ENCODE measurements at places on chromosomes 2 and 18.

- DNase-seq: no peak
Observed at GRCh38 chr2:173692068-173692467, 273.1 kb downstream of the SP3 start.

- peak; percentile 14 for DNase-seq
Observed at GRCh38 chr2:227414846-227415245, 27.1 kb upstream of the SCYGR1 start.

DNA sequence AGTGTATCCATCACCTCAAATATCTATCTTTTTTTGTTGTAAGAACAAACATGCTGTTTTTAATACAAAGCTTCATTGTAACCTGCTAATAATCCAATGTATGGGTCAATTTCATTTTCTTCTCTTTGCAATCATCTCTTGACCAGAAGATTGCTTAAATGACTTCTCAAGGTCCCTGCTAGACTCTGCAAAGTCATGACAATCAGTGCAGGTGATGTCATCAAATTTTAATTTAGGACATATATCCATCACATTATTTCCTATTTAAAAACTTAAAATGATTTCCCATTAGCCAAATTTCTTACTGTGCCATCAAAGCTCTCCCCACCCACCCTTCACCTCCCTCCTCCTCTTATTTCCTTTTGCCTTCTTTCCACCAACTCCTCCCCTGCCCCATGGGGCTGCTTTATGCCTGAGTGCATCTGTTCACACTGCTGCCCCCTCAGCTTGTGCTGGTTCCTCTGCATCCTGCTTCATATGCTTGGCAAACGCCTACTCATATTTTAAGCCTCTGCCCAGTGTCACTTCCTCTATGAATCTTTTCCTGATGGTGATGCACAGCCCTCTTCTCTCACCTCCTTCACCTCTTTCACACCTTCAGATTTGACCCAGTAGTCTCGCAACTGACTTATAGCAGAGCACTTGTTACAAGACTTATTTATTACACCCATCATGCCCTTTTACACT, 20.3 kb downstream of the PLEK start:
- DNase-seq: no peak

DNA sequence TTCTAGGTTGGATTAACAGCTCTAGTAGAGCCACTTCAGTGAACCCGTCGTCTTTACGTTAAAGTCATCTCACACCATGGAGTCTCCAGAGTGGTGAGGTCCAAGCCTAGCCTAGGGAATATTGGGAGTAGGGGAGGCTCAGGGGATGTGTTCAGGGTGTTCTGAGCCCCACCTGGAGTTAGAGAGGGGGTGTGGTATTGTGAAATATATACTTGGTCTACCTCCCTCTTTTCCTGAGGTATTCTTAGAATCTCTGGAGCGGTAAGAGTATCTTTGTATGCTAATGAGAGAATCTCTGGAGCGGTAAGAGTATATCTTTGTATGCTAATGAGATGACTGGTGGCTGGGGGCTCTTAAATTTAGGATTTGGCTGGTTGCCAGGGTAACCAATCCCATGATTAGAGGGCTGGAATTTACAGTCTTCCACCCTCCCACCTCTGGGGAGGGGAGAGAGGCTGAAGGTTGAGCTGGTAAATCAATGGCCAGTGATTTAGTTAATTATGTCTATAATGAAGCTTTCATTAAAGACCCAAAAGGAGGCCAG, 69.5 kb downstream of the INPP4A start:
- no peak for DNase-seq

GRCh38 chr2:1925516-1925915, 181.2 kb upstream of the PXDN start:
- no peak for DNase-seq

- no peak for DNase-seq
Observed at GRCh38 chr2:15200581-15200980, 360.6 kb downstream of the NBAS start.

DNA sequence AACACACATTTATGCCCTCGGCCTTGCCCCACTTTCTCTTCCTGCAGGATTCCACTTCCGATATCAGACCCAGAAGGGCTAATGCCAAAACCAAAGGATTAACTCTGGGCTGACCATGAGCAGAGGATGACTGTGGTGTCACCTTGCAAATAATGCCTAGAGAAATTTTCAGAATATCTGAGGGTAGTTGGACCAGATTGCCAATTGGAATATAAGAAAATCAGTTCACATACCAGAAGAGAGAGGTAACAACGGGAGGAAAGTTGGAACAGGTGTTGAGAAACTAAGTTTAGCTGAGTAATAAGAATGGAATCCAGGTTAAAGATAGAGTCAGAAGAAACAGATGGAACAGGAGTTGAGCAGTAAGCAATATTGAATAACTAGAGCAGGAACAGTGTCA, 232.7 kb upstream of the UBE2E3 start:
- DNase-seq: peak; percentile 9

DNA sequence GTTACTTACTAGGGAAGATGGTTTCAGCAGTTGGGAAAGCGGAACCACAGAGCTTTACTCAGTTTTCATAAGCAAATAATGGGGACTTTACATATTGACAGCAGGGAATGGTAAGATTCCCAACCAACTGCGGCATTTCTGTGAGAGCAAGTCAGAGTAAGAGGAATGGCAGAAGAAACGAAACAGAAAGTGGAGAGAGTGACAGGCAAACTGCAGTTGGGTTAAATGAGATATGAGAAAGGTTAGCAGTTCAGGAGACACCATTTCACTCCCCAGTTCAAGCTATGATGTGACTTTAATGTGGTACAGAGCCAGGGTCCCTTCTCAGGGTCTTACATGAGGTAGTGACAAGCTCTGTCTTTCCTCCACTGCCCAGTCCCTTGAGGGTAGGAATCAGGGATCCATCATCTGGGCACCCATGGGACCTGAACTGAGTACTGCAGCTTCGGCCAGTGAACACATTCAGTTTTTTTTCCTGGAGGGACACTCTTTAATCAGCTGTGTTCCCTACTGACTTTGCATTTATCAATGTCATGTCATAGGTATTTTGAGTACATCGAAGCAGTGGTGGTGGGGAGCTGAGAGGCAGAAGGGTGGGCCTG, 33.0 kb upstream of the GREB1 start:
- DNase-seq: no peak

GRCh38 chr18:46253498-46253897, 149.3 kb downstream of the HAUS1 start:
- peak; percentile 42 for DNase-seq

- peak; percentile 13 for DNase-seq
Observed at GRCh38 chr2:73053316-73054114, 18.0 kb downstream of the SFXN5 start.

GRCh38 chr2:72947952-72948830, 30.9 kb downstream of the EMX1 start:
- DNase-seq: no peak

- DNase-seq: peak; percentile 88
Observed at GRCh38 chr18:52334896-52335295, 5.1 kb upstream of the DCC start.

GRCh38 chr2:133654949-133655348, 86.7 kb upstream of the NCKAP5 start:
- no peak for DNase-seq

DNA sequence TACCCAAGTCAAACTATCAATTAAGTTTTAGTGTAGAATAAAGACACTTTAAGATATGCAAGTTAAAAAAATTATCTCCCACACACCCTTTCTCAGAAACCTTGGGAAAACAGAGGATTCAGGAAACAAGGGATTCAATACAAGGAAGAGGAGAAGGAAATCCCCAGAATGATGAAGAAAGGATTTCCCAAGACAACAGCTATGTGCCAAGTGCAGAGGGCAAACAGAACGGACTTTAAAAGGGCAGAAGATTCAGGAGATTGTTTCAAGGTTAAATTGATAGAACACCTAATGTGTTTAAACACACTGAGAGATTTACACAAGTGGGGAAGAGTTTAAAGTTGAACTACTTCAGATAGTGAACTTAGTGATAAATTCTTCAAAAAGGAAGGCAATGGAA, 71.5 kb upstream of the EPAS1 start:
- DNase-seq: no peak

GRCh38 chr2:152415231-152415642, 80.3 kb downstream of the FMNL2 start:
- peak; percentile 47 for DNase-seq

- no peak for DNase-seq
Observed at GRCh38 chr2:96737831-96738230, 2.0 kb downstream of the LMAN2L start.

Measured in fibroblast of skin of right quadriceps (primary cell).